ENCODE measurements at places on chromosomes 11 and 22.

- no peak for DNase-seq
Observed at GRCh38 chr11:62721994-62722393, 5.3 kb downstream of the HNRNPUL2 start.

DNA sequence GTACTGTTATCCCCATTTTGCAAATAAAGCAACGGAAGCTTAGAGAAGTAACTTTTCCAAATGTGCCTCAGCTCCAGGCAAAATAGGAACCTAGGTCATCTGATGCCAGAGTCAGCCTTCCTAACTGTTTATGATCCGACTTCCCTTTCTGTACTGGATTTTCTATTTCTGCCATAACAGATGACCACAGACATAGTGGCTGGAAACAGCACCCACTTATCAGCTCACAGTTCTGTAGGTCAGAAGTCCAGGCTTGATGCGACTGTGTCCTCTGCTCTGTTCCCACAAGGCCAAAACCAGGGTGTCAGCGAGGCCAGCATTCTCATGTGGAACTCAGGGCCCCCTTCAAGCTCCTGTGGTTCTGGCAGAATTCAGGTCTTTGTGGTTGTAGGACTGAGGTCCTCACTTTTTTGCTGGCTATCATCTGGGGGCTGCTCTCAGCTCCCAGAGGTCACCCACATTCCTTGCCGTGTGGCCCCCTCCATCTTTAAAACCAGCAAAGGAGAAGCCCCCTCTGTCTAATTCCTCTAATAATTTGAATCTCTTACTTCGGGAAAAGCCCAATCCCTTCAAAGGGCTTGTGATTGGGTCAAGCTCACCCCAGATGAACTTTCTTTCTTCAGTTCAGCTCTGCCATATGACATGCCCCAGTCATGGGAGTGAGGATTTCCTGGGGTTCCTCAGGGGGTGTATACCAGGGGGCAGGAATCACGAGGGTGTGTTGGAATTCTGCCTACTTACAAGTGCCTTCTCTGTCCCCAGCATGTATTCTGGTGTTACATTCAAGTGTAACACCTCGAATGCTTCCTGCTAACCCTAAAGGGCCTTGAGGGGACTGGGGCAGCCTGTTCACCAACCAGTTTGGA is 15.3 kb downstream of the KCNJ5 start:
- DNase-seq: no peak

GRCh38 chr11:12979928-12980689 is 29.0 kb upstream of the RASSF10 start:
- DNase-seq: no peak

DNA sequence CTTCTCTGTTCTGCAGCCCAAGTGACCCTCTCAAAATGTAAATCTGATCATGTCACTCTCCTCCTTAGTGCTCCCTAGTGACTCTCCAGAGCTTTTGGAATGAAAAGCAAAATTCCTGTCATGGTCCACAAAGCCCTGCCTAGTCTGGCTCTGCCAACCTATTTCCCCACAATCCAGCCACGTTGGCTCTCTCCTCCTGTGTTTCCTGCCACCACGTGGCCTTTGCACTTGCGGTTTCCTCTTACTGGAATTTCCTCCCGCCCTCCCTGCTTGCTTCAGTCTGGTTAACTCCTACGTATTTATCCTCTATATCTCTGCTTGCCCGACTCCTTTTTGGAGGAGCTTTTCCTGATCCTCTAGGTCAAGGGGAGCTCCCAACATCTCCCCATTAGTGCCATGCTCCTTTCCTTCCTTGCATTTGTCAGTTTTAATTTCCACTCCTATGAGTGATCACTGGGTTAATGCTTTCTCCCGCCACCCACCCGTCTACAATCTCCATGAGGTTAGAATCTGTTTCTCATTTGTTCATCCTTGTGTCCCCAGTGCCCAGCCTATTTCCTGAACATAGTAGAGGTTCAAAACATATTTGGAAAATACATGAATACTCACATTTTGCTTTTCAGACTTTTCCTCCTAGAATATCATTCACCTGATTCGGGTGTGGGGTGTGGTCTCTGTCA is 11.5 kb downstream of the NNMT start:
- DNase-seq: no peak

DNA sequence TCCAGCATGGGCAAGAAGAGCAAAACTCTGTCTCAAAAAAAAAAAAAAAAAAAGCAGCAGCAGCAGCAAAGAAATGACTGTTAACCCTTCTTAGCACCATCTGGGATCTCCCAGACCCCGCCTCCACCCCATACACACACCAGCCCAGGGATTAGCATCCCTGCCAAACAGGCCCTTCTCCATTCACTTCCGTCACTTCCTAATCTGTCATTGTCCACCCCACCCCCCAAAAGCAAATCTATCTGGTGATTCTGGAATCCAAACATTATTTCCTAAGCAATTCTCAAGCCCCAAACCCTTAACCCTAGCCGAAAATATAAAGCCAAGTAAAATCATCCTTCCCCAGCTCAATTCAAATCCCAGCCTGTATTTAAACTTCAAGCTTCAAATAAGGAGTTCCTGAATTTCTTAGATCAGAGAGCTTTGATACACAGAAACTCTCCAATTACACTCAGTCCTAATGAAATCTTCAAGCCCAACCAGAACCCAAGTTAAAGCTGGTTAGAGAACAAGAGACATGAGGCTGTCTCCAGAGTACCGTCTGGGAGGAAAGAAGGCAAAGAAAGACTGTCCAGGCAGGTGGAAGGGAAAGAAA is 6.0 kb upstream of the AHNAK start:
- no peak for DNase-seq

GRCh38 chr11:14422052-14422813 is 63.2 kb upstream of the RRAS2 start:
- no peak for DNase-seq

DNA sequence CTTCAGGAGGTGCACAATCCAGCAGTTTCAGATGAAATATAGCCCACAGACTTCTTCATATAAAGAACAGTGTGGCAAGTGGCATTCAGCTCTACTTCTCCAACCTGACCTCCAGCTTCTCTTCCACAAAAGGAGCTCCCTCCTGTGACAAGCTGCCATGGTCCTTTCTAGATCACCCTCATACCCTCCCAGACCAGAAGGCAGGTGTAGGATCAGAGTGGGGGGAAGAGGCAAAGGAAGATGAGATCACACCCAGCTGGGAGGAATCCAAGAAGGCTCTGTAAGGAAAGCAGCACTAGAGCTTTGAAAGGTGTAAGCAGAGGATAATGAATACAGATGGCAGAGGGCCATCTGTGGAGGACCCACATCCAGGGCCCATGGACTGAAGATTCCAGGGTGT is 7.6 kb downstream of the CLPB start:
- no peak for DNase-seq

DNA sequence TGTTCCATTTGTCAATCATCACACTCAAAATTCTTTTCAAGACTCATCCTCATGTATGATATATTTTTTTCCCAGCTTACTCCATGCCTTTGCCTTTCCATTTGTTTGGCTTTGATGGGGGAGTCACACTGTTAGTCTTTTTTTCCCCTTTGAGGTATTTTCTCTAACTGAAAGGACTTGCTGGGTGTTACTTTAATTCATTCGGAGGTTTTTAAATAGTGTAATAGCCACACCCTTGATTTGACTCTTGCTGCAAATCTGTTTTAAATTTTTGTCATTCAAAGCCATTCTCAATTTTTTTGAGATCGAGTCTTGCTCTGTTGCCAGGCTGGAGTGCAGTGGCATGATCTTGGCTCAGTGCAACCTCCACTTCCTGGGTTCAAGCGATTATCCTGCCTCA is 84.1 kb downstream of the C11orf87 start:
- DNase-seq: no peak

DNA sequence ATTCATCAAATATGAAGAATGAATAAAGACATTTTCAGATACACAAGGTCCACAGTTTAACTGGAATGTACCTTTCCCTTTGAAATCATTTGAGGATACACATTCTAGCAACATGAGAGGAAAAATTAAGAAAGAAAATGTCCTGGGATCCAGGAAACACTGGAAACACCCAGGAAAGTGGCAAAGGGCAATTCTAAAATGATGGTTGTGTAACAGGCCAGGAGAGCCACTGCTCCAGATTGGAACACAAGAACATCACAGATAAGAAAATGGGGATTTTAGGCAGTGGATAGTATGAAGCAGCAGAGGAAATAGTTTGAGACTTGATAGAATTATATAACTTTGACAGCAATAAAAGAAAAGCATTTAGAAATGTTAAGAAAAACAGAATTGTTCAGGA is 56.1 kb upstream of the GRIK4 start:
- no peak for DNase-seq

DNA sequence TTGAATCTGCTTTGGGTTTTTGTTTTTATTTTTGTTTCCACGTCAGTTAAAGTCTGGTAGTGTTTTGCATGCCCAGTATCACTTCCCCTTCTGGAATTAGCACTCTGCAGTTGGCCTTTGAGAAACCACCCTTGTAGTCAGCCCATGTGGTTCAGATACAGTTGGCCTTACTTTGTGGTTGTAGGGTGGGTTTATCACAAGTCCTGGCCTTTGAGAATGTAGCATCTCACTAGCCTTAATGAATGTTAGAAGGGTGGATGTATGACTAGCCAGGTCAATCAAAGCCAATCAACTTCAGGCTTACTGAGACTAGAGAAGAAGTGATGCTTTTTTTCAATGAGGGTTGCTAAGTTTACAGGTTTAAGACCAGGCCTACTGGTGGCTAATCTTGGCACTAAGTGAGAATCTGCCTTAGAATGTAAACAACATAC is 19.8 kb downstream of the ARL14EP start:
- no peak for DNase-seq

DNA sequence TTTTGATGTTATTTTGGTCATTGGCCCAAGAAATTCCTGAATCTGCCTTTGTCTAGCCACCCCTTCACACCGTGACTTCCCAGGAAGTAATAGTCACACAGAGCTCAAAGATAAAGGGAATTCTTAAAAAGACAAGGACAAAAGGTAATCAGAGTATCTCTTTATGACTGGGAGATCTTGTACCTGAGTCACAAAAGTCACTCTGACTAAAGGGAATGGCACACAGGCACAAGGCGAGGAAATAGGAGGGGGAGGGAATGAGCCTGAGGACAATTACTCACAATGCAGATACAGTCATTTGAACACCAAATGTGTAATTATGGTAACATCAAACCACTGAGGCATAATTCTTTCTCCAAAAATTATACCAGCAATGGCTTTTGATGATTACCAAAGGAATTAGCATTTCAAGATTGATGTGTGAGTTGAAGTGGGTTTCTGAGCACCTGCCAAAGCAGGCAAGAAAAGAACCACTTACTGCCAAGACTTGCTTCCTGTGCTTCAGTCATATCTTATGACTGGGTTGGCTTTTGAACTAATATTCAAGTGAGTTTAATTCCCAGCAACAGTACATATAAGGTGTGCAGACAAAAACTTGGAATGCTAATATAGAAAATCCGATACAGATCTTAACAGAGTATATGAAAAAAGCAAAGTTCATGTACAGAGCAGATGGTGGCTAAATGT is 856.4 kb downstream of the LRRC4C start:
- DNase-seq: no peak

DNA sequence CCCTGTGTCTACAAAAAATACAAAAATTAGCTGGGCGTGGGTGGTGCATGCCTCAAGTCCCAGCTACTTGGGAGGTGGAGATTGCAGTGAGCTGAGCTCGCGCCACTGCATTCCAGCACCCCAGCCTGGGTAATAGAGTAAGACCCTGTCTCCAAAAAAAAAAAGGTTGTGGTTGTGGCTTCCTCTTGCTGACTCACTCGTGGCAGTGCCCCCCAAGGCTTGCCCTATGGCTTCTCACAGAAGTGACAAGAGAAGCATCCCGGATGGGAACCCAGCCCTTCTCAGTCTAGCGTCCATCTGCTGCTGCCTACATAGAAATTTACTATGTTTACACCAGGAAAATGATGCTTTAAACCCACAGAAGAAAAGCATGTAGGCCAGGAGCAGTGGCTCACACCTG is 68.5 kb upstream of the PITPNB start:
- no peak for DNase-seq

- DNase-seq: peak; percentile 44
Observed at GRCh38 chr22:21712751-21713427, 22.7 kb downstream of the YPEL1 start.

All from effector CD4-positive, alpha-beta T cell (primary cell).